Endothelial cell (in vitro differentiated cells): ENCODE measurements at places on chromosomes 1 and 21.
A peak's percentile ranks its signal among the peaks of the same experiment; 100 is the strongest.

GRCh38 chr1:3663999-3664699 lies 11.8 kb downstream of the TP73 start:
- DNase-seq = no peak

DNA sequence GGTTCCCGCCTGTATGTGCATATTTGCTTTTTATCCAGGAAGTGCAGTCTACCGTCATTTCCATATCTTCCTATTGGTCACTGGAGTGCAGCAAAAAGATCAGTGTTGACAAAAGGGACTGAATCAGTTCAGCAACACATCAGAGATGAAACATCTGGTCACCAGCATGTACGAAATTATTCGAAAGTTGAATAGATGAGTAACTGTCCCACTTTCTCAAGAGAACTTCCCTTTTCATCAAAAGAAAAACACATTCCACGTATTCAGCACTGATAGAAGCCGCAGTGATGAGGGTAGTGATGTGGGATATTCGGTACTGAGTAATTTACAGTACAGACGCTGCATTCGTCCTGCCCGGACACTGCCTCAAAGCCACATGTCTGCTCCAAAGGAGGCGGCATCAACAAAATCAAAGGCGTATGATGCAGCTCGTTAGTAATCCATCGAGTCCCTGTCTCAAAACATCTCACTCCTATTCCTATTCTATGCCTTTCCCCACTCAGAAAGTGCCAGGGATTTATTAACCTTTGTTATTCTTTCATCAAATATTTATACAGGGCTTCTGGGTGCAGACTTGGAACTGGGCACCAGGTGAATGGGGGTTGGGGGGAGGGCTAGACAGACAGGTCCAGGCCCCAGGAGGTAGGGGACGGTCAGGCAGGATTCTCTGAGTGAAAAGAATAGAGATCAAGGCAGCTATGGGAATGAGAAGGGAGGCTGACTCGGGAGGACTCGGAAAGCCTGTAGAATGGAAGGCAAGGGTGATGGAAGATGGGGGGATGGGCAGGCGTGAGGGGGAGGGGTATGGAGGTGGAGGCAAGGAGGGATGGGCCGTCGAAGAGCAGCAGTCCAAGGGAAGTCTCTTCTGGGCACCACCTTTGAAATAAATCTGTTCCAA lies 79.5 kb upstream of the SLC45A1 start:
- no peak for DNase-seq

DNA sequence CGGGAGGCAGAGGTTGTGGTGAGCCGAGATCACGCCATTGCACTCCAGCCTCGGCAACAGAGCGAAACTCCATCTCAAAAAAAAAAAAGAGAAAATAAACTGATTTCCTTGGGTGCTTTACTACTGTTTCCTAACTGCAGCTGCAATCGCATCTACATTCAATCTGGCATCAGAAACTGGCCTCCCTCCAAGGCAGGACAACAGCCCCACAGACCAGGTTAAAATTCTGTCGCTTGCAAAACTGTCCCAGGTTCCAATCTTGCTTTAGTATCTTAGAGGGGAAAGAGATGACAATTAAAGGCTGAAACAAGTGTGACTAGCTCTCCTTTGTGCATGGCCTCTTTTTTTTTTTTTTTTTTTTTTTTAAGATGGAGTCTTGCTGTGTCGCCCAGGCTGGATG lies 32.4 kb upstream of the SLC25A33 start:
- DNase-seq = no peak

- DNase-seq = no peak
Measured at GRCh38 chr1:29719253-29719652, 482.9 kb downstream of the PTPRU start.

DNA sequence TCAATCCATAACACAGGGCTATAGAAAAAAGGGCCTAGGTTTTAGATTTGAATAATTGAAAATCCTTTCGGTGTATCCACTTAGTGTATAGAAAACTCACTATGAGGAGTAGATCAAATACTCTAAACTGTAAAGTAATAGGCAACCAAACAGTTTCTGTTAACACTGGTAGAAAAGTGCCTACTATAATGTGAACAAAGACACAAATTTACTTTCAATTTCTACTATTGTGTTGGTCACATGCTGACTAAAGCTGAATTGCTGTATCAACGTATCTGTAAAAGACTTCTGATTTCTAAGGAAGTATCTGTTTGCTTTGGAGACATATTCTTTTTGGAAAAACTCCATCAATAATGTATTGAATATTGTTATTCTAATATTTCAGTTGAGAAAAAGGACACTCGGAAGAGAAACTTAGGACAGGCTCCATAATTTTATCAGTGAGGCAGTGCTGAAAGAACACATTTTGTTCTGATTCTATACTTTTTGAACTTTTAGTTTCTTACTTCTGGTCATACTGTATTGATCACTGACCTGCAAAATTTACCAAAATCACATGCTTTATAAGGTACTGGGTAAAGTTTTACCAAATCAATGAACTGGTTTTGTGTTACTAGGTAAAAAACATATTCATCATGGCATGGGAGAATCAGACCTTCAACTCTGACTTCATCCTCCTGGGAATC lies at the start of gene OR2M5:
TSS of gene OR2M5 (plus strand) at position 636 of the 686 bp plus-strand sequence. CDS start at position 636, 0 bp downstream.
- DNase-seq = no peak

DNA sequence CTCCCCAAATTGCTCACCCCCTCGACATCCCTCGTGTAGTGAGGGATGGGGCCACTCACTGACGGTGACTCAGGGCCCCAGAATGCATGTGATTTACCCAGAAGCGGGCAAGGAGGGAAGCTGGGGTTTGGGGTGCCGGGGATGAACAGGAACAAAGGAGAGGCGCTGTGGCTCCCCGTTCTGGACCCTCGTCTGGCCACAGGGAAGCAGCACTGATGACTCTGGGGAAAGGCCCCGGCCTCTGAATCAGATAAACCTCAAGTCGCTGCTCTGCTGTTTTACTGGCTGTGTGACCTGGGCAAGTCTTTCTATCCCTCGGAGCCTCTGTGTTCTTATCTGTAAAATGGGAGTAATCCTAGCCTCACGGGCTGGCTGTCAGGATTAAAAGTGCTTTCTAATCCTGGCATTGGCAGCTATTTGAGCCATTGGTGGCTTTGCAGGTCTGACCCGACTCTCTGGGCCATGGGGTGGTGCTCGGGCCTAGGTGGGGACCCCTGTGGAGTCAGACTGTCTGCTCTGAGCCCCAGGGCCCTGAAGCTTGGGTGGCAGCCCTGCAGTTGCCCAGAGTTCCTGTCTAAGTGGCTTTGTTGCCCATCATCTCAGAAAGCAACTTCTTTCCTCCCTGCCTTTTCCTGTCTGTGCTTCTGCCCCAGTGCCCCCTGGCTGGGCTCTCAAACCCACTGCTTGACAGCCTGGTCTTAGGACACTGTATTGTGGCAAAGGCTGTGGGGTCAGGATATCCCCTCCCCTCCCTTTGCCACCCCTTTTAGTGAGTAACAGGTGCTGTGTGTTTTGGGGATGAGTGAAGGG lies 5.5 kb downstream of the TNFRSF1B start:
- DNase-seq = no peak

- no peak for DNase-seq
Measured at GRCh38 chr1:33050221-33051076, 13.8 kb upstream of the AK2 start.

- peak; percentile 29 for DNase-seq
Measured at GRCh38 chr1:33364565-33364918, 43.6 kb upstream of the A3GALT2 start.

DNA sequence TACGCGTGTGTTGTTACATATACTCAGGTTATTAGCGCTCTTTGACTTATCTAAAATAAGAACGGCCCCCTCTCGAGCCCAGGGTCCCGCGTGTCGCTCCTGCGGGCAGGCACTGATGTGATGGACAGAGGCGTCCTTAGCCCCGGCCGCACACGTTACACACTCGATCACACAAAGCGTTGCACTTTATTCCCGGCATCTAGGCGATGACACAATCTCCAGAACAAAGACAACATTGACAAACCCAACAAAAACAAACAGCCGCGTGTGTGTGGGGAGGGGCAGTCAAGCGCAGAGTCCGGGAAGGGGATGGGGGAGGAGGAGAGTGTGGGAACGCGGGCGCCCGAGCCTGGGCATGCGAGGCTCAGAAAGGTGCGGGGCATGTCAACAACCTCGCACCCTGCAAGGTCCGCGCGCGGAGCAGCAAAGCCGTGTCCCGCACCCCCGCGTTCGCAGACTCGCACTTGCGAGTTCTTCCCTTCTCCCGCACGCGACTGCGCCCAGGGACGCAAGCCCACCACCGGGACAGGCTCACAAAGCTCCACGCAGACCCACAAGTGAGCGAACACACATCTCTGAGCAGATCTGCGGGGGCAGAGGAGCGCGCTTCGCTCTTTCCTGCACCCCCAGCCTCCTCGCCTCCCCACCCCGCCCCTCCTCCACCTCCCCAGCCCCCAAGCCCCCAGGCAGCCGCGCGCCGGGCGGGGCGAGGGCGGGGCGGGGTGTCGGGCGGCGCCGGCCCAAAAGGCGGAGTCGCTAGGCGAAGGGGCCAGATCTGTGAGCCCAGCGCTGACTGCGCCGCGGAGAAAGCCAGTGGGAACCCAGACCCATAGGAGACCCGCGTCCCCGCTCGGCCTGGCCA lies at the start of gene EFNA1:
TSS of gene EFNA1 (plus strand) at position 772 of the 862 bp plus-strand sequence. CDS start 102 bp downstream, outside the sequence.
- DNase-seq = peak; percentile 73

- no peak for DNase-seq
Measured at GRCh38 chr21:27515676-27516075, 548.8 kb upstream of the ADAMTS5 start.

DNA sequence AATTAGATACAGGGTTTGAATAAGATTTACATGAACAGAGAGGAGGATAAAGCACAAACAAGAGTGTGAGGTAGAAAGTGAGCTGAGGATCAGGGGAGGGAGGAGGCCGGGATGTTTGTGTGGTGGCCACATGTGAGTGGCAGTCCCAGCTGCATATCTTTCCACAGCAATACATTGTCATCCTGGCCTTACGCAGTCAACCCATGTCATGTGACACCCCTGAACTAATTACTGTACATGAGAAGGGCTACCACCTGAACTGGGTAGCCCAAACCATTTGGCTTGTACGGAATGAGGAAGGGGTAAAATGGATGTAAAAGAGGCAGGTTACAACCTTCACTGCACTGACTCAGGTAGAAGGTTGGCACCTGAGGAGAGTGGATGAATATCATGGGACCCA lies 4.2 kb downstream of the SLAMF7 start:
- no peak for DNase-seq

DNA sequence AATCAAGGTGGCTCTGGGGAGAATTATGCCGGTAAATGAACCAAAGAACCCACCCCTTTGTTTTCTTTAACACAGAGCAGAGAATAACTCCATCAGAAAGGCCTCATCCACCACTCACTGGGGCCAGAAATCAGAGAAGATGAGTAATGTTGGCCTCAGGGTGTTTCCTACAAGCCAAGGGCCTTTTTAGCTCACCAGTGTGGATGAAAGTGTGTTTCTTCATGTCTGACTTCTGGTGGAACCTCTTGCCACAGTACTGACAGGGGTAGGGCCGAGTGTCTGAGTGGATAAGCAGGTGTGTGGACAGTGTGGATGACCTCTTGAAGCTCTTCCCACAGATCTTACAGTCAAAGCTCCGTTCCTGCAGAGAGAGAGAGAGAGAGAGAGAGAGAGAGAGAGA lies 8.3 kb downstream of the GFI1 start:
- no peak for DNase-seq

DNA sequence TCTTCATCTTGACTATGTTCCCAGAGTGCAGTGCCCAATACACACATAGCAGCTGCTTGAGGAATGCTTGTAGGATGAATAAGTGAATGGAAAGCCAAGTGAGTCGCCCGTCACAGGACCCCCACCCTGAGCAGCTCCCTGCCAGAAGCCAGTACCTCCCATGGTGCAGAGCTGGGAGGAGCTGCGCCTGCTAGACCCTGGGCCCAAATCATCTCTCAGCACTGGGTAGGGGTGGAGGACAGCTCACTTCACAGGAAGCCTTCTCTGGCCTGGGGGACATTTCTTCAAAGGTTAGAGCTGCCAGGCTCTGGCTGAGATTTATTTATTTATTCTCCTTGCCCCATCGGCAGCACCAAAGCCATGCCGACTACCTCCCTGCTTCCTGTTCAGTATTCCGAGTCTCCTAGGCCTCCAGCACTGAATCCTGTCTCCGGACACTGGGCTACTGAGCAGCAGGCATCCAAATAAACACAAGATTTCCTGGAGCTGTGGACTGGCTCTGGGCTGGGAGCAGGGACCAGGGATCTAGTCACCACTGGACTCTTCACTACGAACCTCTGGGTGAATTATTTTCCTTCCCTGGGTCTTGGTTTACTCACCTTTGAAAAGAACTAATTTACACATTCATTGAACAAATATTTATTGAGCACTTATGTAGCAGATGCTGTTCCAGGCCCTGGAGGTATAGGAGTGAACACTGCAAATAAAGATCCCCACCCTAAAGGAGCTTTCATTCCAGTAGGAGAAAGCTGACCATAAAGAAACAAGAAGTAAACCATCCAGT lies 187.7 kb downstream of the TRABD2B start:
- no peak for DNase-seq

GRCh38 chr21:27582246-27582947 lies 615.5 kb upstream of the ADAMTS5 start:
- DNase-seq = no peak

DNA sequence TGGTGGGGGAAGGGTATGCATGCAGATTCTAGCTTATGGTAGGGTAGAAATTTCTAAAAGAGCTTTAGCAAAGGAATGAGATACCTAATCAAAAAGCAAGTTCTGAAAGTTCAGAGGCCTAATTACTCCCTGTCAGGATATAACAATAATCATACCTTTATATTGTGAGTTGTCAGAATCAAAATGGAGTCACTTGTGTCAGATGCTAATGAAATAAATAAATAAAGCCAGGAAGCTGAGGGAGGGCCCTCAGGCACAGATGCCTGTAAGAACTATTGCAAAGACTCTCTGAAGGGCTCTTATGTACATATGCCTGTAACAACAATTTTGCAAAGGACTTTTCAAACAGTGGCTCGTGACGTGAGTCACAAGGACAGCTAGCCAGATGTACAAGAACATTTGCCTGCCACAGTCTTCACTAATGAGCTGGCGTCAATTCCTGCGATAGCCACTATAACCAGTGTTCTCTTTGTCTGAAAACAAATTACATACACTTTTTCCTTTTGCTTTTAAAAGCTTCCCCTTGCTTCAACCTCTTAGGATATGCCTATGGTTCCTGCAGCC lies 27.4 kb upstream of the DNASE2B start:
- no peak for DNase-seq

- no peak for DNase-seq
Measured at GRCh38 chr21:44791246-44791645, 10.4 kb downstream of the UBE2G2 start.

- no peak for DNase-seq
Measured at GRCh38 chr1:6461051-6461530, 4.9 kb downstream of the TNFRSF25 start.

DNA sequence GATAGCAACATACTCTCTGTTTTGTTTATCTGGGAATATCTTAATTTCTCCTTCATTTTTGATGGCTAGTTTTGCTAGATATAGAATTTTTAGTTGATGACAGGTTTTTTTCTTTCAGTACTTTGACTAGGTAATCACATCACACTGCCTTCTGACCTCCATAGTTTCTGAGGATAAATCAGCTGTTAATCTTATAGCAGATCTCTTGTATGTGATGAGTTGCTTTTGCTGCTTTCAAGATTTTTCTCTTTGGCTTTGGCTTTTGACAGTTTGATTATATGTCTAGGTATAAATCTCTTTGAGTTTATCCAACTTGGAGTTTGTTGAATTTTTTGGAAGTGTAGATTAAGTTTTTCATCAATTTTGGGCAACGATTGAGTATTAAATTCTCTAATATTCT lies 142.6 kb downstream of the ZNF644 start:
- no peak for DNase-seq

GRCh38 chr1:93584261-93585003 lies 97.2 kb downstream of the BCAR3 start:
- no peak for DNase-seq

- DNase-seq = no peak
Measured at GRCh38 chr1:203645996-203646395, 19.4 kb downstream of the ATP2B4 start.
